ENCODE measurements at places on chromosomes 1 and 21. TPM values are rescaled to one million over a fixed set of nuclear protein-coding genes. Genes with fewer than 3 reads are reported as not detected.

NPR1 gene
- 9.5 TPM for total RNA-seq

LCE2A gene
- total RNA-seq = not detected

HSD3B2 gene
- total RNA-seq = not detected

AGMAT gene
- total RNA-seq = 0.48 TPM

TFF3 gene
- 6.8 TPM for total RNA-seq

CFAP107 gene
- not detected for total RNA-seq

SPRR1B gene
- total RNA-seq = not detected

FCER1G gene
- 15.9 TPM for total RNA-seq

THEMIS2 gene
- 7.3 TPM for total RNA-seq

ZNF695 gene
- 2.7 TPM for total RNA-seq

OR14K1 gene
- not detected for total RNA-seq

SHCBP1L gene
- total RNA-seq = 0.85 TPM

SMIM1 gene
- not detected for total RNA-seq

FCRLA gene
- 0.48 TPM for total RNA-seq

CASP9 gene
- total RNA-seq = 9.3 TPM

PEAR1 gene
- total RNA-seq = 9.3 TPM

CACNA1S gene
- total RNA-seq = 1.9 TPM

ARHGEF16 gene
- 3.3 TPM for total RNA-seq

SPOCD1 gene
- total RNA-seq = 0.90 TPM

TMEM51 gene
- 15.9 TPM for total RNA-seq

NR1I3 gene
- total RNA-seq = not detected

C8A gene
- total RNA-seq = not detected

RNF115 gene
- 32.4 TPM for total RNA-seq

OR4F29 gene
- total RNA-seq = 0.37 TPM

TNNT2 gene
- total RNA-seq = 15.2 TPM

DENND2C gene
- 8.8 TPM for total RNA-seq

C1orf116 gene
- 6.2 TPM for total RNA-seq

Measured in urinary bladder (tissue), 4 donors.